ENCODE measurements at places on chromosomes 1 and 21.

- no peak overlapping the region for H3K4me3 ChIP-seq
- H3K27me3 ChIP-seq = no peaks in the 10 kb centered on the region
These were observed 252.0 kb downstream of the KCTD3 start for GRCh38 chr1:215819114-215819513.

DNA sequence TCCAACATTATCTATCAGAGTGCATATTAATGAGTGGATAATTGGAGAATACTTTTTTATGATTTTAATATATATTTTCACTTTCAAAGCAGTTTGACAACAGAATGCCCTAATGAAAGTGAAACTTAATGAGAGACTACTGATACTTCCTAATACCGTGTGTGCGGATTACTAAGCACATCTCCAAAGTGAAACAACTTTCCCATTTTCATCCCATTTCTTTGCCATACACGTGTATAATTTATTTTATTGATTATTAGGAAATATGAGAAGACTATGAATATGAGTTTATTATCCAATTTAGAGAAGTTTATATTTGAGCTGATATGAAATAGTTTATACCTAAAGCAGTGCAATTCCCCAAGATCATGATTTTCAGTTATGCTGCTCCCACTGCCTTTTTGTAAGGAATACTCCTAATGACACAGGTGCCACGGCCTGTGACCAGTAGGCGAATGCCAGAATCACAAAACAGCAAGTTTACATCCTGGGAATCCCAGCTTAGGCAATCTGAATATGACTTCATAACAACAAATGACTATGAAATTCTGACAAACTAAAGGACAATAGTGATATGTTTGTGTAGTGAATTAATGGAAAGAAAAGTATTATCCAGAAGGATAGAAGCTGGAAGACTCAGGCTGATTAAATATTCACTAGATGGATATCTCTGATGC is 202.9 kb downstream of the NCAM2 start:
- no peak for DNase-seq
- no peaks in the 10 kb centered on the region for H3K4me1 ChIP-seq
- no peaks in the 10 kb centered on the region for H3K36me3 ChIP-seq
- H3K4me3 ChIP-seq = peak overlapping the region; percentile 15
- peak overlapping the region; percentile 59 for H3K27ac ChIP-seq
- H3K27me3 ChIP-seq = no peaks in the 10 kb centered on the region

- H3K36me3 ChIP-seq = no peaks in the 10 kb centered on the region
- DNase-seq = no peak
- no peaks in the 10 kb centered on the region for H3K27me3 ChIP-seq
- no peak overlapping the region for H3K4me3 ChIP-seq
- no peaks in the 10 kb centered on the region for H3K4me1 ChIP-seq
These were observed 138.4 kb downstream of the PAPPA2 start for GRCh38 chr1:176601348-176601747.

GRCh38 chr1:53214376-53214940 is 6.0 kb downstream of the CZIB start:
- H3K27me3 ChIP-seq = no peaks in the 10 kb centered on the region
- no peak for DNase-seq
- H3K4me1 ChIP-seq = peaks cover 5% of the 10 kb centered on the region
- no peak overlapping the region for H3K4me3 ChIP-seq

GRCh38 chr1:23530087-23530746 is 816 bp downstream of the E2F2 start:
- H3K27me3 ChIP-seq = no peaks in the 10 kb centered on the region
- H3K27ac ChIP-seq = peak overlapping the region; percentile 56
- H3K4me1 ChIP-seq = peaks cover 60% of the 10 kb centered on the region
- no peak for DNase-seq

- peaks cover 24% of the 10 kb centered on the region for H3K4me1 ChIP-seq
- H3K27ac ChIP-seq = no peak overlapping the region
- no peak overlapping the region for H3K4me3 ChIP-seq
- DNase-seq = no peak
These were observed 91.6 kb downstream of the GALNT2 start for GRCh38 chr1:230158415-230159291.

DNA sequence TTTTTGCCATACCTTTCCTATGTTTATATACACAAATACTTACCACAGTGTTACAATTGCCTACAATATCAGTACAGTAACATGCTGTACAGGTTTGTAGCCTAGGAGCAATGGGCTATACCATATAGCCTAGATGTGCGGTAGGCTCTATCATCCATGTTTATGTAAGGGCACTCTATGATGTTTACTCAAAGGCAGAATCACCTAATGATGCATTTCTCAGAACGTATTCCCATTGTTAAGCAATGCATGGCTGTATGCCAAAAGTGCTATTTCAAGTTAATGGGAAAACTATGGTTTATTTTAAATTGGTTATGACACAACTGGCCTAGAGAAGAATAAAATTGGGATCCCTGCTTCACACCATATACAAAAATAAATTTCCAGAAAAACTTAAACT is 36.9 kb upstream of the DISP1 start:
- H3K36me3 ChIP-seq = no peaks in the 10 kb centered on the region
- H3K4me3 ChIP-seq = no peak overlapping the region
- no peaks in the 10 kb centered on the region for H3K27me3 ChIP-seq
- no peak overlapping the region for H3K27ac ChIP-seq
- no peaks in the 10 kb centered on the region for H3K4me1 ChIP-seq
- no peak for DNase-seq

DNA sequence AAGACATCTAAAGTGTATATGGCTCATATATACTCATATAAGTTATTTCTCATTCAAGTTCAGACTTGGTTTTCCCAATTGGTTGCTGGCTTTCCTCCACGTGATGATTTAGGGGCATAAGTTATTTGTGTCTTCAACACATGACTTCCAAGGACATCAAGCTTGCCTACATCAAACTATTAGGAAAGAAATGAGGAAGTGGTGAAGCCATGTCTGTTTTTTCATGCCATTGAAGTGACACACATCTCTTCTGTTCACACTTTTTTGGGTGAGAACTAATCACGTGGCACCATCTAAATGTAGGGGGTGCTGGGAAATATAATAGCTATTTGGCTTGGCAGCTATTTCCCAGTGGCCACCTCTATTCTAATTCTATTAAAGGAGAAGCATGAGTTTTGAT is 282.1 kb downstream of the OMA1 start:
- H3K36me3 ChIP-seq = no peaks in the 10 kb centered on the region
- DNase-seq = no peak
- H3K27me3 ChIP-seq = no peaks in the 10 kb centered on the region
- H3K4me1 ChIP-seq = no peaks in the 10 kb centered on the region

DNA sequence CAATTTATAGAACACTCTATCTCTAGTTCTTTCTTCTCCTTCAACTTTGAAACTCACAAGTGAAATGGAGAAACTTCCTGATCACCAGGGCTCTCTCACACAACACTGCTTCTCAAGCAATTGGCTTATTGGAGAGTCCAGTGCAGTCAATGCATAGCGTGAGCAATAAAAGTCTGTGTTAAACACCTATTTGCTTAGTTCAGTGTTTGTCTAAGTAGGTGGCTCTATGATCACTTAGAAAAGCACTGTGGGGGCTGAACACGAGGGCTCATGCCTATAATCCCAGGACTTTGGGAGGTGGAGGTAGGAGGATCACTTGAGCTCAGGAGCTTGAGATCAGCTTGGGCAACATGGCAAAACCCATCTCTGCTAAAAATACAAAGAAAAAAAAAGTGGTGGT is 12.2 kb downstream of the CTSS start:
- DNase-seq = no peak
- no peaks in the 10 kb centered on the region for H3K27me3 ChIP-seq
- H3K27ac ChIP-seq = no peak overlapping the region

- no peaks in the 10 kb centered on the region for H3K27me3 ChIP-seq
- H3K27ac ChIP-seq = peak overlapping the region; percentile 98
- no peak overlapping the region for H3K4me3 ChIP-seq
- peaks cover 100% of the 10 kb centered on the region for H3K4me1 ChIP-seq
These were observed 81.1 kb downstream of the ITPKB start for GRCh38 chr1:226657895-226658545.

- peaks cover 40% of the 10 kb centered on the region for H3K4me1 ChIP-seq
- no peaks in the 10 kb centered on the region for H3K27me3 ChIP-seq
- DNase-seq = no peak
- H3K4me3 ChIP-seq = no peak overlapping the region
- H3K36me3 ChIP-seq = no peaks in the 10 kb centered on the region
- peak overlapping the region; percentile 68 for H3K27ac ChIP-seq
These were observed 50.7 kb downstream of the MRPL37 start for GRCh38 chr1:54250670-54251069.

GRCh38 chr1:116654351-116654750 is 13.2 kb downstream of the IGSF3 start:
- H3K27me3 ChIP-seq = no peaks in the 10 kb centered on the region
- no peak for DNase-seq
- no peaks in the 10 kb centered on the region for H3K4me1 ChIP-seq

- H3K4me3 ChIP-seq = no peak overlapping the region
- no peaks in the 10 kb centered on the region for H3K4me1 ChIP-seq
- DNase-seq = no peak
- no peaks in the 10 kb centered on the region for H3K36me3 ChIP-seq
- no peaks in the 10 kb centered on the region for H3K27me3 ChIP-seq
These were observed 193.3 kb upstream of the SNX7 start for GRCh38 chr1:98468111-98468717.

GRCh38 chr1:175512637-175513412 is 230.6 kb downstream of the TNR start:
- H3K36me3 ChIP-seq = no peaks in the 10 kb centered on the region
- DNase-seq = no peak
- H3K27ac ChIP-seq = no peak overlapping the region
- no peak overlapping the region for H3K4me3 ChIP-seq
- no peaks in the 10 kb centered on the region for H3K27me3 ChIP-seq
- peaks cover 6% of the 10 kb centered on the region for H3K4me1 ChIP-seq

GRCh38 chr1:235407419-235407818 is 40.2 kb downstream of the TBCE start:
- H3K36me3 ChIP-seq = peaks cover 7% of the 10 kb centered on the region
- no peak overlapping the region for H3K27ac ChIP-seq
- H3K27me3 ChIP-seq = no peaks in the 10 kb centered on the region
- no peak overlapping the region for H3K4me3 ChIP-seq
- H3K4me1 ChIP-seq = peaks cover 11% of the 10 kb centered on the region

- peaks cover 69% of the 10 kb centered on the region for H3K36me3 ChIP-seq
- H3K27ac ChIP-seq = no peak overlapping the region
- H3K4me3 ChIP-seq = no peak overlapping the region
- H3K4me1 ChIP-seq = peaks cover 10% of the 10 kb centered on the region
- no peaks in the 10 kb centered on the region for H3K27me3 ChIP-seq
These were observed 19.5 kb upstream of the PWP2 start for GRCh38 chr21:44087426-44088400.

DNA sequence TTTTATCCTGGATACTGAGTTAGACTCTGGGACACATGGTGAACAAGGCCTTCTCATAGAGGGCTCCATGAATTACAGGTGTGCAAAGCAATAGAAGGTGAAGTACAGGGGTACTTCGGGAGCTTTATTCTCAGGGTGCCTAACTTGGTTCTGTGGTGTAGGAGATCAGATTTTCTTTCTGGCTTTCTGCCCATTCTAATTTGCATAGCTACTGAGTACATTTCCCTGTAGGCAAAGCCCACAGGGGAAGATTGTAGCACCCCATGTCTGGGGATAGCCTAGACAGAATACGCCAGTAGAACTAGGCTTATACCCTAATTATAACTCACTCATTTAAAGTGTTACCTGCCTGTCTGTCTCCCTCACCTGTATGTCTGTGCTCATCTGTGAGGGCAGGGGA is 49.7 kb downstream of the PGM1 start:
- no peak for DNase-seq
- H3K4me3 ChIP-seq = no peak overlapping the region
- no peaks in the 10 kb centered on the region for H3K27me3 ChIP-seq
- peaks cover 13% of the 10 kb centered on the region for H3K36me3 ChIP-seq

- no peaks in the 10 kb centered on the region for H3K27me3 ChIP-seq
- no peak for DNase-seq
- H3K4me1 ChIP-seq = peaks cover 28% of the 10 kb centered on the region
- no peak overlapping the region for H3K4me3 ChIP-seq
- H3K27ac ChIP-seq = no peak overlapping the region
These were observed 7.8 kb downstream of the TUFT1 start for GRCh38 chr1:151547900-151548230.
